Keratinocyte (primary cell): ENCODE measurements at places on chromosomes 16 and 17.

- no peak for DNase-seq
These were observed 114.9 kb upstream of the RCVRN start for GRCh38 chr17:10019941-10020451.

GRCh38 chr16:85144026-85144915, 32.0 kb upstream of the CIBAR2 start:
- DNase-seq: no peak

GRCh38 chr17:18191236-18191667, 7.6 kb downstream of the ALKBH5 start:
- no peak for DNase-seq

- DNase-seq: no peak
These were observed 65.1 kb upstream of the TNRC6C start for GRCh38 chr17:77893144-77894044.

DNA sequence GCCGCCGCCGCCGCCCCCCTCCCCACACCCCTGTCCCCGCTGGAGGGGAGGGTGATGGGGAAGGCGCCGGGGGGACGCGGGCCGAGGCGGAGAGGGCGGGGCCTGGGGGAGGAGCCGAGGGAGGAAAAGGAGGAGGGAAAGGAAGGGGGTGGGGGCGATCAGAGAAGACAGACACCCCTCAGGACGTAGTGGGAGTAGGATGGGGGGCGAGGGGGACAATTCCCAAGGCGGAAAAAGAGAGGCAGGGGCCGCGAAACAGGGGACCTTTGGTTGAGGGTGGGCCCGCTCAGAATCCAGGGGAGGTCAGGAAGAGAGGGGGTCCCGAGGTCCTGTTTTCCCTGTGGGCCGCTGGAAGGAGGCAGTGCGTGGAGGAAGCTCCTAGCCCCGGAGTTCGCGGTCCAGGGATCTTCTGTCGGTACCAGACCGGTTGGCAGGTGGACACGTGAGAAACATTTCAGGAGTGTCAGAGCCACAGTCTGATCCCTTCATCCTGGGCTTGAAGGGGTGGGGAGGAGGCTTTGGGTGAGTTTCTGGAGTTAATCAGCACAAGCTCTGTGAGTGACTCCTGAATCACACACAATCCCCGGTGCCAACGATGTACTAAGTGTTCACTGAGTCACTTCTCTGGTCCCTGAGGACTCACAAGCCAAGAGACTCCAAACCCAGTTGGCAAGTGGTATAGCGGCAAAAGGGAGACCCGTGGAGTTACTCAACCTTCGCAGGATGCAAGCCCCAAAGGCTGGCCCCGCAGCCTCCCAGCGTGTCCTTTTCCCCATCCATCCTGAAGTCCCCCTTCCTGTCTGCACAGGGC, at the start of gene XYLT1:
Gene XYLT1, minus strand, starts transcription at position 53 of the 811 bp plus-strand sequence. CDS start 164 bp downstream, outside the sequence.
- DNase-seq: peak; percentile 93

- DNase-seq: no peak
These were observed 26.0 kb upstream of the B4GALNT2 start for GRCh38 chr17:49106321-49107210.

DNA sequence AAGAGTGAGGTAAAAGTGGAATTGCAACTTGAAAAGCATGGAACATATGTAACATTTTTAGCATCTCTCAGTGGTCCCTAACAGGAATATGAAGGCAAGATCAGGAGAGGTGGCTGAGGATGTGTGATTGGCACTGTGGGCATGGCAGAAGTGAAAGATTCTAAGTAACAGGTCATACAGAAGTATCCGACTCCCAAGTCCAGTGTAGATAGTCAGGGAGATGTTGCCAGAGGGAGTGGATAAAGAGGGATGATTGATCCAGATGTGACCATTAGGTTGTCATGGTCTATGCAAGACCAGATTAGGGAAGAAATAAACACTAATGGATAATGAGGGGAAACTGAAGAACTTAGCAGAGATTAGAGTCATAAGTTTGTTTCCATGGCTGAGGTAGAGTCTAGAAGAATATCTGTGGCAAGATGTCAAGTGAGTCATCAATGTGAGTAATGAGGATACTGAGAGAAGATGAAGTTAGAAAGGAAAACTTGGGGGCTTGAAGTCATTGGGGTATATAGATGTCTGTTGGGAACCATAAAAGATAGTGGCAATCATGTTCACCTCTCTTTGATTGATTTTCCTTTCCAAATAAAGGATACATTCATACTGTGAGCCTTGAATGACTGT, 23.9 kb upstream of the CAPNS2 start:
- DNase-seq: no peak
